ENCODE measurements at places on chromosomes 3 and 15. TPM values are rescaled to one million over a fixed set of nuclear protein-coding genes. Genes with fewer than 3 reads are reported as not detected.

Gene PLSCR2
- 0.35 TPM for total RNA-seq

Gene CD200R1
- total RNA-seq: 1.5 TPM

Gene KCNAB1
- total RNA-seq: 1.6 TPM

Gene PLA2G4E
- 0.09 TPM for total RNA-seq

Gene IQCF5
- total RNA-seq: not detected

Gene GUCA1C
- not detected for total RNA-seq

Gene AP4E1
- 7.3 TPM for total RNA-seq

Gene SNX22
- 1.0 TPM for total RNA-seq

Gene CCDC39
- not detected for total RNA-seq

DNA sequence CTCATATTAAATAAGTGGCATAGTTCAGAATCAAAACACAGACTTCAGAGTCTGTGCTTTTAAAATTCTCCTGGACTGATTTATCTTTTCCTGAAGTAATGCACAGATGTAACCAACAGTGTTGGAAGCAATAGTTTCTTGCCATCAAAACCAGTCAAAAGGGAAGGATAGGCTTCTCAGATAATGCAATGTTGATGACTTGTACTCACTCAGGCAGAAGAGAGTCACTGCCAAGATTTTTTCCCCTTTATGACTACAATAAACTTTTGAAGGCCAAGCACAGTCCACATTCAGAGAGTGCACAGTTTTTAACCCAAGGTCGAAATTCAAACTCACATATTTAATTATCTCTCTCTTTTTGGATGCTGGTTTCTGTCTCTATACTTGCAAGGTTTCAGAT, 305.0 kb upstream of the SGO1 start:
- no peak for DNase-seq

GRCh38 chr3:172447611-172448579, at the start of gene GHSR:
Gene GHSR, minus strand, starts transcription at chr3:172448456. Its CDS starts 43 bp downstream, at chr3:172448413.
- DNase-seq: no peak

DNA sequence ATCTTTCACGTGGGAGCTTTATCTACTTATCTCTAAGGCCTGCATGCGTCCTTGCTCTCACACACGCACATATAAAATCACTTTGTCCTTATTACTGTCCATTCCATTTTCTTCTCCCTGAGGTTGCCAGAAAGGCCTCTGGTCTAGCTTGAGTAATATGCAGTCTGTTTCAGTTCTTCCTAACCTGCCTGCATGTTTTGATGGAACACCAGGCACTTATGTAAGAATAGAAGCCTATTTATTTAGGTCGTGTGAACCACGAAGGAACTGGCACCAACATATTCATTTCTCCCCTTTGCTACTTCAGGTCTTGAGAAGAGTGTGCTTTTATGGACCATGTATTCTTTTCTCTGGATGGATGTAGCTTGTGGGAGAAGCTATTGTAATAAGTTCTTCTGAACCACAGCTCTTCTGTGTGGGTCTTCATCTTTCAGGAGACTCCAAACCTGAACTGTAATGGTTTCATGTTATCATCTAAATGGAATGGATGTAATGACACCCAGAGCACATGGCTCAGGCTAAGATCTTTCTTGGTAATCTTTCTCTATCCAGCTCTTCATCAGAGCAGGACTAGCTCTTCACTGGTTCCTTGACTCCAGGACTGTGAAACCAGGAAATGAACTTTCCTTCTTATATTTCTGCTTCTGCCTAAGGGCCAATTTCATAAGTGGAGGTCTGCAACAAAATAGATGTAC, 53.8 kb downstream of the UBE2E2 start:
- no peak for DNase-seq

- DNase-seq: no peak
These were observed 16.2 kb downstream of the FYCO1 start for GRCh38 chr3:45979378-45979777.

DNA sequence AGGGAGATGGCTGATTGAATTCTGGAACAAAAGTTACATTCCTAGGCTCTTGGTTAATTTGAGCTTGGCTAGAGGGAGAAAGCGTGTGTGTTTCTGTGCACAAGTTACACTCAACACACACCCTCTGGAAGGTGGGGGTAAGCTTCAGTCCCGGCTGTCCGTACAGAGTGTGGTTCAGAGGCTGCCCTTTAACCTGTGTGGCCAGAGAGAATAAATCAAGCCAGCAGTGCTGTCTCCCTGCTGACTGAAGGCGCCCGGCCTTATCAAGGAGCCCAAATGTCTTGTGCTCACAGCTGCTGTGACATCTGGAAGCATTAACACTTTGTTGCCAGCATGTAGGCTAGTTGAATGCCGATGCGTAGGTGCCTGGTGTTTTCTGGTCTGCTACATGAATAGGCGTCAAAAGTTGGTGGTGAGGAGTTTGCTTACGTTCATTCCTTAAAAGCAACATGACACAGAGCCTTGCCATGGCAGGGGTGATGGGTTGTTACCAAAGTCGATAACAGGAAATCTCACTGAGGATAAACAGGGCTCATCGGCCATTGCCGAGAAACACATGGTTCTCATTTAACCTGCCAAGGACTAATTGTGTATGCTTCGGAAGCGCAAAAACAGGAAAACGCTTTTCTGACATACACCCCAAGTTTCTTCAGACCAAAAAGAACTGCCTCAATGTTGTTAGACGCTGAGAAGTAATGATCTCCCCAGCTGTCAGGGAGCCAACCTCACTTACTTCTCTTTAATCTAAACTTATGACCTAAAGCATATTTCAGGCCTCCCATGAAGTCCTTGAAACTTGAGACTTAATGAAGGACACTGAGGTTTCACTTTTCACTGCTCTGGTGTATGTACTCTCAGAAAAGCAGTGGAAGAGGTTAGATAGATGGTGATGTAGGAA, 95.8 kb upstream of the CTDSPL start:
- DNase-seq: peak; percentile 47

DNA sequence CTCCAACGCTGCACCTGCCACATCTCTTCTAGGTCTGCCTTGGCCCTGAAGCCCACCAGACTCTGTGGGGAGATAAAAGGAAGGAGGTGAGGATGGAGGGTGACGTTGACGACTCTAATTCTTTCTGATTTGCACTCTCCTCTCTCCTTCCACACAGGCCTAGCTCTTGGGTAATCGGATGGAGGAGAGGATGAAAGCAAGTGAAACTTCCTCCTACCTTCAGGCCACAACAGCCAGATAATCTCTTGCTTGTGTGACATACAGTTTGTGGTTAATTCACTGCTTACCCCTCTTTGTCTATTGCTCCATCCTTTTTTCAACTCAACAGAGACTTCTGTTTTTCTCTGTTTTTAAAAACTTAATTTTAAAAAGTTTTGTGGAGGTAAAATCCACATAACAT, 208.1 kb downstream of the SV2B start:
- DNase-seq: no peak

- no peak for DNase-seq
These were observed 218.3 kb upstream of the LYSMD4 start for GRCh38 chr15:99951511-99951910.

GRCh38 chr3:123623346-123623880, 38.6 kb upstream of the HACD2 start:
- DNase-seq: no peak

- DNase-seq: no peak
These were observed 278.5 kb upstream of the UMPS start for GRCh38 chr3:124451630-124452317.

- no peak for DNase-seq
These were observed 53.4 kb downstream of the PSMD6 start for GRCh38 chr3:63969876-63970275.

DNA sequence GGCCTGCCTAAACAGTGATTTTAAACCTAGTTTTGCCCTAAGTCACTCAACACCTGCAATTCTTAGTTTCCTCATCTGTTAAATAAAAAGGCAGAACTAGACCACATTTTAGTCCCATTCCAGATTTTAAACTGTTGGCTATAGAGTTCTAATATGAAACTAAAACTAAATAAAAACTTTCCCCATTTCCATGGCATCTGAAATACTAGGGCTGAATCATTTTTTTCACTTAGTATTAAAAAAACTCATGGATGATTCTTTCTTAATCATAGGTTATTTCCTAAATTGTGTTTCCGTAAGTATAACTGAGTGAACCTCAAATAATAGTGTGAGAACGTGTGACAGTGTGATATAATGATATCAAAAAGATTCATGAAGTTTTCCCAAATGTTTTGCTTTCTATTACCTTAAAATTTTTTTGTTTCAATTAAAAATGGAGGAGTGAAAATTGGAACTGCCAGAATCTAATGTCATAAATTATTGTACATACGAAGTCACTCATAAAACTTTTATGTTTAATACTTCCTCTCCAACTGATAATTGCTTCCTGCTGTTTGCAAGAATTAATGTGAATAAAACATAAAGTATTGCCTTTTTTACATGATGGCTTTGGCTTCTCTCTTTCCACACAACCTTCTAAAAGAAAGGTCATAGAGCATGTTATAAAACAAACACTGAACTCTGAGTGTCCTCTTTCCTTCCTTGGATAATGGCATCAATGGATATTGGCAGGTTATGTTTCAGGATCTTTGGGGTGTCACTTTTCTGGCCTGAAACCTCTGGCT, 315.1 kb upstream of the MME start:
- DNase-seq: no peak

DNA sequence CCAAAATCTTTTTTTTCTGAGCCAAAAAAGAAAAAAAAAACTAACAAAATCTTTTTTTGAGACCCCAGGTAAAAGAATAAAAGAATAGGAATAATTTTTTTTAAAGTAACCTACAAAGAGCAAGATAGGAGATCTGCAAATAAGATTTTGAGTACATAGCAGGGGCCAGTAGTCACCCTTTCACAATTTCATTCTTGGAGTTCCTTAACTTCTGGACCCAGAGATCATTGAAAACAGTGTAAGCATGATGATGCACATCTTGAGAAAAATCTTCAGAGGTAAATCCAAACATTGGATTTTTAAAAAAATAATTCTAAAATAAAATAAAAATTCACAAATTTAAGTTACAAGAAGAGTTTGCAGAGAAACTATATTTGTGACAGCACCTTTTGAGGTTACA, 18.8 kb downstream of the TFRC start:
- no peak for DNase-seq

DNA sequence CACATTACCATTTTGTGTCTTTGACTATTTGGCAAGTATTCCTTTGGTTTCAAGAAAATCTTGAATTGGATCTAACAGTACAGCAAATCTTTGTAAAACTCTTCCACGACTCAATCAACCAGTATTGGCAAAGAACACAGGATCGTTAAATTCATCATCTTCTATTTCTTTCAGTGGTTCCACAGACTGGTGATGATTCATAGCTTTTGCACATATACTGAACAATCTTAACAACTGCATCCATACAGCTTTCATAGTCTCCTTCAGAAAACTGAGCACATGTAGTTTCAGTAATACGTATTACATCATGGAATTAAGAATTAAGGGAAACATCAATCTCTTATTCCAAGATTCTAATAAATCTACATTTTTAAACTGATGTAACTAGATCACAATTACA, 91.6 kb upstream of the LIPC start:
- no peak for DNase-seq

GRCh38 chr15:51111061-51111460, 16.4 kb upstream of the TNFAIP8L3 start:
- DNase-seq: no peak

DNA sequence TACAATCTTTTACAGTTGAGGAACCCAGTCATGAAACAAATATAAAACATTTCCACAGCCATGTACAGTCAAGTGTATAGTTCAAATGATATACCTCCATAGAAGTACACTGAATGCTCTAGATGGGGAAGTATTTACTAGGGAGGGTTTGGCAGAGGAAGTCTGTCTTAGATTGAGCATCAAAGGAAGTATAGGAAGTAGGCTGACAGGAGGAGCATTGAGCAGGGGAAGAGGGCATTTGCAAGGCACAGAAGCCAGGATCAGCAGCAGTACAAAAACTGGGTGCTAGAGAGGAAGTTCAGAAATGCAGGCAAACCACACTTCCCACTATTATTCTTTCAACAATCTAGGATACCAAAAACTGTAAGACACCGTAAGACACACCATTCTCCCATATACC, 122.6 kb downstream of the ANO10 start:
- no peak for DNase-seq

All from mucosa of gallbladder (tissue), 1 donor.